ENCODE measurements at places on chromosomes 7 and 10.

GRCh38 chr7:21603972-21604749 lies 61.3 kb downstream of the DNAH11 start:
- no peak for DNase-seq

- no peak for DNase-seq
Measured at GRCh38 chr10:80658068-80658467, 120.4 kb downstream of the SH2D4B start.

DNA sequence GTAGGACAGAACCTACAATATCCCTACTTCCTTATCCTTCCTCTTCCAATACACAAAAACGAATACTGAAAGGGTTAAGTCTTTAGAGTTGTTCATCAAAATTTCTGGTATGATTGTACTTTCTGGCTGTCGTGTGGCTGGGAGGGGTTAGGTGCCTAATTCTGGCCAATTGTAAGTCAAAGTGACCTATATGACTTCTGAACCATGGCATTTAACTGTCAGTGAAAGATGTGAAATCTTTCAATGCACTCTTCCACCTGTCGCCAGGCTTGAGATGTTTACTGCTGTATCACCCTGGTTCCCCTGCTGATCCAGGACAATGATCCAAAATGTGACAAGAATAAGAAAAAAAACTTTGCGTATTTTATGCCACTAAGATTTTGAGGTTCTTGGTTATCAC lies 20.8 kb downstream of the EPC1 start:
- no peak for DNase-seq

DNA sequence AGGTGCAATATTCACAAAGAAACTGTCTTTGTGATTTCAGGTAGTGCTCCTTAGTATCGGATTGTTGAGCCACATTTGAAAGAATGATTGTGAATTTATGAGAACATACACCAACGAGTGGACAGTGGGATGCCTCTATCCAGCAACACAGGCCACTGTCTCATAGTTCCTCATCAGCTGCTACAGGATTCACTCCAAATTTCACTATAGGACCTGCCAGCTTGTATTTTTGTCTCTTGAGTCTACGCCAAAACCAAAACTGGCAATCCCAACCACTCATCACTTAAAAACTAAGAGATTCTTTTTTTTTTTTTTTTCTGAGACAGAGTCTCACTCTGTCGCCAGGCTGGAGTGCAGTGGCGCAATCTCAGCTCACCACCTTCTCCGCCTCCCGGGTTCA lies 964.5 kb downstream of the CNTNAP2 start:
- DNase-seq: peak; percentile 11

GRCh38 chr7:108455998-108456677 lies at the start of gene NRCAM:
NRCAM (minus strand) TSS chr7:108456436; CDS start chr7:108240064, 216,372 bp downstream.
- peak; percentile 64 for DNase-seq

DNA sequence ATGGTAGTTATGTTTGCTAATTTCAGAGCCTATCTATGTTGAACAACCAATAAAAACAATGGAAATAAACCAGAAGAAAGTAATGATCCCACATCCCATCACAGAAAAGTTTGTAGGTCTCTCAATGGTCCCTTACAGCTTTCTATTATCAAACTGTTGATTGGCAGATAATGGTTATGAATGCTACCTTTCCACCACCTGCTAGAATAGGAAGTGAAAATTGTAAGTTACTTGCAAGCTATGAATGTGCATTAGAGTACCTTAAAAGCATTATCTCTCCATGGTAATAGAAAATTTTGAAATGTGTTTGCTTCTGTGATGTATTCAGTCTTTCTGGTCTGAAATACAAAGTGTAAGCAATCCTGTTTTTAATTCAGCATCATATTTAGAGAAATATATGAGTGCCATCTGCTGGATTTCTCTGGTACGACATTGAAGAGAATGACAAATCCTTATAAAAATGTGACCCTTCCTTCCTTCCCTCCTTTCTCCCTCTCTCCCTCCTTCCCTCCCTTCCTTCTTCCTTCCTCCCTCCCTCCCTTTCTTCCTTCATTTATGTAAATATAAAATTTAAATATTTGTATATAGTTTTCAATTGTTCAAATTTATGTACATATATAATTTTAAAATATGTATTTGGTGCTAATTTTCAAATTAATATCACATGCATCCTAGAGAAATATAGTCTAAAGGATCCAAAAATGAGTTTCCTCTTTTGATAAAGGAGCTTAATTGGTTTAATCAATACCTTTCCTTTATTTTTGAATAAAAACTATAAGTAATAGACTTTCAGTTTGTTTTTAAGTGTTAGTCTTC lies 41.4 kb upstream of the PNLIPRP3 start:
- peak; percentile 53 for DNase-seq
